Left lung (tissue), 14 donors: ENCODE measurements at places on chromosomes 13 and 19. TPM values are rescaled to one million over a fixed set of nuclear protein-coding genes. Genes with fewer than 3 reads are reported as not detected.

DNA sequence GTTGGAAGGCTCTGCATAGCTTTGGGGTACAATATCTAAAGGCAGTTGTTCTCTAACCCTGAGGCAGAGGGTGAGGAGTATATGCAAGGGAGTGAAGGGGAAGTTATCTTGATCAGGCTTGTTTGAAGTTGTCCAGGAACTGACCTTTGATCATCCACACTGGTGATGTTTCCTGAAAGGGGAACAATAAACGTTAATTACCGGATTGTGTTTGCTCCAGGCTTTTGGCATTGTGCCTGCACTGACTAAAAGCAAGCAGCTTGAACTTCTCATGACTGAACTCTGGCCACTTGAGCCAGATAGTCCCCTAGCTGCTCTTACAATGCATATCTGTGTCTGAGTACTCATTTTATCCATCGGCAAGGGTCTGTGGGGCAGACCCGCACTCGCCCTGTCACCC lies 27.0 kb upstream of the ZNF726 start:
- no peak overlapping the region for H3K27ac ChIP-seq
- no peaks in the 10 kb centered on the region for H3K36me3 ChIP-seq
- no peaks in the 10 kb centered on the region for H3K27me3 ChIP-seq
- H3K4me3 ChIP-seq: no peak overlapping the region
- no peaks in the 10 kb centered on the region for H3K4me1 ChIP-seq

- H3K27me3 ChIP-seq: peaks cover 16% of the 10 kb centered on the region
- H3K27ac ChIP-seq: no peak overlapping the region
- no peak overlapping the region for H3K4me3 ChIP-seq
- H3K4me1 ChIP-seq: peaks cover 8% of the 10 kb centered on the region
These were observed 953 bp downstream of the KCNN4 start for GRCh38 chr19:43779820-43780219.

- no peaks in the 10 kb centered on the region for H3K4me1 ChIP-seq
- no peaks in the 10 kb centered on the region for H3K27me3 ChIP-seq
- no peak for DNase-seq
These were observed 819.5 kb downstream of the DIAPH3 start for GRCh38 chr13:59343993-59344822.

GRCh38 chr19:33706631-33707030 lies 84.9 kb downstream of the CHST8 start:
- no peaks in the 10 kb centered on the region for H3K36me3 ChIP-seq
- H3K4me1 ChIP-seq: no peaks in the 10 kb centered on the region
- H3K4me3 ChIP-seq: no peak overlapping the region
- DNase-seq: no peak
- H3K27me3 ChIP-seq: peaks cover 23% of the 10 kb centered on the region

DNA sequence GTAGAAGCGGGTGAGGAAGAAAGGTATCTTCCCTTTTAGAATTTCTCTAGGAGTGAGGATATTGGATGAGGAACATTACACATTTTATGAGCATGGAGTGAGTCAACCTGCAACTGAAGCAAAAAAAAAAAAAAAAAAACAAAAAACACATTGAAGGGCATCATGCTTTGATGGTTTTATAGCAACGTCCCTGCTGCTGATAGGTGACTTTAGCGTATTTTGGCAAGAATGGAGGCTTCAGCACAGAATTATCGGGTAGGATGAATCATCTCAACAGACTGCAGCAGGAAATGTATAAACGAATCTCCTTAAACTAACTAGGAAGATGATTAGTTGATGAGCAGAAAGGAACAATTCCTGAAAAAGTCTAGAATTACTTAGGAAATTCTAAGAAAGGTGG lies 1359.6 kb upstream of the ATXN8OS start:
- no peaks in the 10 kb centered on the region for H3K4me1 ChIP-seq
- H3K4me3 ChIP-seq: no peak overlapping the region
- H3K27ac ChIP-seq: no peak overlapping the region
- DNase-seq: no peak

DNA sequence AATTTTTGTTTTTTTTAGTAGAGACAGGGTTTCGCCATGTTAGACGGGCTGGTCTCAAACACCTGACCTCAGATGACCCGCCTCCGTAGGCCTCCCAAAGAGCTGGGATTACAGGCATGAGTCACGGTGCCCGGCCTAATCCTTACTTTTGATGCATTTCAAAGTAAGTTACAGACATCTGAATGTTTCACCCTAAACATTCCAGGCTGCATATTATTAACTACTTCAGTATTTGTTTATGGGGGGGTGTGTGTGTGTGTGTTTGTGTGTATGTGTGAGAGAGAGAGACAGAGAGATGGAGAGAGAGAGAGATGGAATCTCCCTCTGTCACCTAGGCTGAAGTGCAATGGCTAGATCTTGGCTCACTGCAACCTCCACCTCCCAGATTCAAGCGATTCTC lies 13.1 kb downstream of the SULT2B1 start:
- H3K27me3 ChIP-seq: no peaks in the 10 kb centered on the region
- H3K4me3 ChIP-seq: no peak overlapping the region
- H3K36me3 ChIP-seq: no peaks in the 10 kb centered on the region
- DNase-seq: no peak

DNA sequence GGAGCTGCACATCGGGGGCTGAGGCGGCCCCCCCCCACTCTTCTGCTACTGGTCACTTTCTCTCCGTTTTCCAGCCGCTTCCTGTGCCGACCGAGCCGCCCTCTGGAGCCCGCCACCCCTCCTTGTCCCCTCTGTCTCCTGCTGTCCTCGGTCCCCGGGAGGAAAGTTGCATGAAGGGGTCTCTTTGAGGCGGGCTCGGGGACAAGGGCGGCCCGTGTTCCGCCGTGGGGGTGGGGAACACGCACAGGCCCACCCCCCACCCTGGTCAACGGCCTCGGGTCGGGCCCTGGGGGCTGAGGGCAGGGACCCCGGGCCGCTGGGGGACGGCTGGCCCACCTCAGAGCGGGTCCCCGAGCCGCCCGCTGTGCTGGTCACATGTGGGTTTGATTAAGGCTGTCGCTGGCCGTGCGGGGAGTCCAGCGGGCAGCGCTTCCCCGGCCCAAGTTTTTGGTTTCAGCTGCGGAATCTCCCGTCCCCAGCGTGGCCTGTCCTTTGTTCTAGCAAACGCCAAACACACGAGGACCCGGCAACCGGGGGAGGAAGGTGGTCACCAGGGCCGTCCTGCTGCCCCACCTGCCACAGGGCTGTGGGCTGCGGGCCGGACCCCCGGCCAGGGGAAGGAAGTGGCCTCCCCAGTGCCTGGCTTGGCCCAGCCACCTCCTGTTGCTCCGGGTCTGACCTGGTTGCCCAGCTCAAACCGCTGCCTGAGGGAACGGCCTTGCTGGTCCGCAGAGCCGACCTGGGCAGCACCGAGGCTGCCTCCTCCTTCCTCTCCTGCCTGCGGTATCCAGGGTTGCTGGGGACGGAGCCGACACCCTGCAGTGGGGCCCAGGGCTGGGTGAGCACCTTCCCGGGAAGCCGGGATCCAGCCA lies 1.9 kb downstream of the EFNA2 start:
- no peak for DNase-seq

- H3K27ac ChIP-seq: no peak overlapping the region
- no peaks in the 10 kb centered on the region for H3K27me3 ChIP-seq
- DNase-seq: no peak
These were observed 73.5 kb downstream of the PDS5B start for GRCh38 chr13:32659736-32660135.

GRCh38 chr13:110132225-110132982 lies 174.6 kb downstream of the COL4A1 start:
- no peak overlapping the region for H3K27ac ChIP-seq
- H3K4me3 ChIP-seq: no peak overlapping the region
- H3K4me1 ChIP-seq: peaks cover 5% of the 10 kb centered on the region
- no peaks in the 10 kb centered on the region for H3K27me3 ChIP-seq

DNA sequence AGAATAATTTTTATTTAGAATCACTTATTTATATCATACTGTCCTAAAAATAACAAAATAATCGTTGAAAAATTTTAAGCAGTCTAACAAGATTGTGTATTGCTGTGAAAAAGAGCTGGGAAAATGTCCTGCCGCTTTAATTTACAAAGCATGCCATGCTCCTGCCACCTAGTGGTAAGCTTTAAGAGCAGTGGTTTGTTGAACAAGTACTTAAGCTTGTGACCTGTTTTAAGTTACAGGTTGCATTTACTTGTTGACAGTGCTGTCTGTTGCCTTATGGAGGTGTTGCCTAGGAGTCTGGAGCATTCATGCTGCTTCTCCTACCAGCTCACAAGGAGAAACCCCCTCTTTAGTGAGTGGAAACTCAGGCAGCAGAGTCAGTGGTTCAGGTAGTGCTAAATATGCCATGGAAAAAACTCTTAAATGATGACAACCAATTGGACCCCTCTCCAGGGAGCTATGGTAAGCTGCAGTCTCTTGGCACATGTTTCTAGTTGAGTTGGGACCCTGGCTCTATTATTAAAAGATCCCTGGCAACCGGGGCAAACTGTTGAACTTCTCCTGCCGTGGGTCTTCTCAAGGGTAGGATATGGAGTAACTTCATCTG lies 68.4 kb downstream of the SPATA13 start:
- no peaks in the 10 kb centered on the region for H3K27me3 ChIP-seq
- no peaks in the 10 kb centered on the region for H3K4me1 ChIP-seq

DNA sequence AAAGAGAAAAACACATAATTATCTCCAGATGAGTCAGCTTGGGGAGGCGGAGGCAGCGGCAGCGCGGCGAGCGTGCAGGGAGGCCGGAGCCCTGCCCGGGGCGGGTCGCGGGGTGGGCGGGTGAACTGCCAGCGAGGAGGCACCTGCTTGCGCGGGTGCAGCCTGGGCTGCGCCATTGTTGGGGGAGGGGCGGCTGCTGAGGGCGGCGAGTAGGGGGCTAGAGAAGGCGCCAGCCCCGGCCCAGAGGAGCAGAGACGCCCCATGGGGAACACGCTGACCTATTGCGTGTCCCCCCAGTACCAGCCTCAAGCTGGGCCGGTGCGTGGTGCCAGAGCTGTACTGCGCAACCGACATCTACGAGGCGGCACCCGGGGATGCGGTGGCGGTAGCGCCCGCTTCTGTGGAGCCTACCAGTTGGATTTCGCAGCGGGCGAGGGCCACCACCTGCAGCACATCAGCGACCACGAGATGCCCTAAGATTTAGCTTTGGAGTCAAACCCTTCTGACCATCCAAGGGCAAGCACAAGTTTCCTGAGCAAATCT lies 16.7 kb downstream of the ZNF100 start:
- no peaks in the 10 kb centered on the region for H3K4me1 ChIP-seq
- DNase-seq: no peak
- H3K4me3 ChIP-seq: no peak overlapping the region
- no peak overlapping the region for H3K27ac ChIP-seq
- no peaks in the 10 kb centered on the region for H3K27me3 ChIP-seq

- H3K4me3 ChIP-seq: no peak overlapping the region
- H3K4me1 ChIP-seq: no peaks in the 10 kb centered on the region
- no peaks in the 10 kb centered on the region for H3K27me3 ChIP-seq
- no peaks in the 10 kb centered on the region for H3K36me3 ChIP-seq
These were observed 9.6 kb downstream of the LEUTX start for GRCh38 chr19:39788244-39788643.

DNA sequence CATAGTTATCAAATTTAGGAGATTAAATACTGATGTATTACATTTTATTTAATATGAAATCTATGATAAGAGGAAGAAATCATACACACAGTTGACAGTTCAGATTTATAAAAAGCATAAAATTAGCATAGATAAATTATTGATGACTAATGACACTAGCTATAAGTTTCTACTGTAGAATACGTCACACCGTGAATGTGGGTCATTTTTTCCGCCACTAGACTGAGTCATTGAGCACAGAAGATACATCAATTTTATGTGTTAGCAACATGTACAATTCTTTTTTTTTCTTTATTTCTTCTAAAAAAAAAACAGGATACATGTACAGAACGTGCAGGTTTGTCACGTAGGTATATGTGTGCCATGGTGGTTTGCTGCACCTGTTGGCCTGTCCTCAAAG lies 22.2 kb downstream of the AP2S1 start:
- no peak overlapping the region for H3K27ac ChIP-seq
- DNase-seq: no peak
- peaks cover 7% of the 10 kb centered on the region for H3K4me1 ChIP-seq
- H3K36me3 ChIP-seq: no peaks in the 10 kb centered on the region
- H3K27me3 ChIP-seq: no peaks in the 10 kb centered on the region
- H3K4me3 ChIP-seq: no peak overlapping the region

GRCh38 chr13:73235385-73235784 lies 176.6 kb downstream of the KLF5 start:
- H3K4me1 ChIP-seq: no peaks in the 10 kb centered on the region
- H3K27ac ChIP-seq: no peak overlapping the region
- no peak overlapping the region for H3K4me3 ChIP-seq
- H3K27me3 ChIP-seq: no peaks in the 10 kb centered on the region
- DNase-seq: no peak

GRCh38 chr13:26320766-26321165 lies 66.8 kb downstream of the CDK8 start:
- H3K27me3 ChIP-seq: no peaks in the 10 kb centered on the region
- H3K4me1 ChIP-seq: peaks cover 8% of the 10 kb centered on the region

GRCh38 chr19:47644743-47645482 lies 36.0 kb downstream of the BICRA start:
- no peaks in the 10 kb centered on the region for H3K27me3 ChIP-seq
- H3K27ac ChIP-seq: no peak overlapping the region
- H3K36me3 ChIP-seq: no peaks in the 10 kb centered on the region
- H3K4me1 ChIP-seq: peaks cover 18% of the 10 kb centered on the region
- DNase-seq: no peak

DNA sequence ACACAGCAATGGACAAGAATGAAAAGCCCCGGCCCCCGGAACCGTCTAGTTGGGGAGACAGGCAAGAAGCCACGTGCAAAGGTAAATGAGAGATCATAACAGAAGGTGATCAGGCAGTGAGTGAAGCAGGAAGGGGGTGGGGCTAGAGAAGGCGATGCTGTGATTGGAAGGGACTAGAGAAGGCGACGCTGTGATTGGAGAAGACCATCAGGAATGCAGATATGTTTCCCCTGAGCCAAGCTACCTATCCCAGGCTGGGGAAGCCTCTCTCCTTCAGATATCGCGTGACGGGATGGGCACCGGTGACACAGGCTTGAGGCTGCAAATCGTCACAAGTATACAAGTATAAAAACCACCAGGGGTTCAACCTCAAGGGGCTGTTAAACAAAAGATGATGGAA lies 21.8 kb downstream of the DCAF15 start:
- DNase-seq: no peak
- H3K4me3 ChIP-seq: no peak overlapping the region
- no peaks in the 10 kb centered on the region for H3K27me3 ChIP-seq
- H3K27ac ChIP-seq: no peak overlapping the region
- H3K4me1 ChIP-seq: peaks cover 12% of the 10 kb centered on the region

GRCh38 chr13:99313941-99314340 lies 6.7 kb upstream of the GPR183 start:
- H3K27ac ChIP-seq: peak overlapping the region; percentile 67
- no peaks in the 10 kb centered on the region for H3K4me1 ChIP-seq
- H3K4me3 ChIP-seq: no peak overlapping the region
- peaks cover 10% of the 10 kb centered on the region for H3K36me3 ChIP-seq
- no peaks in the 10 kb centered on the region for H3K27me3 ChIP-seq
- DNase-seq: no peak

The APOC4 gene
- not detected for total RNA-seq

The LRP3 gene
- 18.1 TPM for total RNA-seq

The SLC27A5 gene
- total RNA-seq: 6.2 TPM

The ZNF677 gene
- 13.8 TPM for total RNA-seq

The ETV2 gene
- 0.79 TPM for total RNA-seq

The MIA gene
- total RNA-seq: not detected

The CACNG7 gene
- not detected for total RNA-seq

The ZBTB32 gene
- 0.15 TPM for total RNA-seq

The ZMYM5 gene
- 10.1 TPM for total RNA-seq
